ENCODE measurements at places on chromosomes 11 and 22.

DNA sequence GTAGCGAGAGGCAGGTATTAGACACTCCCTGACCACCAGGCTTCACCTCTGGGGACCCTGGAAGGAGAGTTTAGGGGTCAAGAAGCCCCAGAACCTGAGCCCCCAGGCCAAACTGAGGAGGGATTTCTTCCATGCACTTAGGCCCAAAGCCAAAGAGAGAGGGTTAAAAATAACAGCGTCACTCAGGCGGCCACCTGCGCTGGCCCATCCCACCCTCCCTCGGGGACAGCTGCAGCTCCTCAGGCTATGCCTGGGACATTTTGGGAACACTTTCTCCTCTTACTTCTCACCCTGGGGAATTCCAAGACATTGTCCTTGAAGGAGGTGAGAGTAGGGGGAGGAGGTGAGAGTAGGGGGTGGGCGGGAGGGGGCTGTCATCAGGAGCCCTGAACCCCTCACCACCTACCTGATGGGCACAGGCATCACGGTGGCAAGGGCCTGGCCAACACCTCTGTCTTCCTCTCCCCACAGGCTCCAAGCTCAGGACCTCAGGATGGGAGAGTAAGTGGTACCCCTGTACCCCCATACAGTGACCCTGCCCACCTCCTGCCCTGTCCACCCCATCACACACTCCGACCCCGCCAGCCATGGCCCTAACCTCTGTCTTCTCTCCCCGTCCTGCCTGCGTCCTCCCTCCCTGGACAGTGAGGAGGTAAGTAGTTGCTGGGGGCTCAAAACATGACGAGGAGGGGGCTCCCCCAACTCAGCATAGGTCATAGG, 583 bp downstream of the TNNI2 start:
- DNase-seq: no peak

- no peak for DNase-seq
These were observed 18.5 kb downstream of the APOBEC3H start for GRCh38 chr22:39115570-39115969.

DNA sequence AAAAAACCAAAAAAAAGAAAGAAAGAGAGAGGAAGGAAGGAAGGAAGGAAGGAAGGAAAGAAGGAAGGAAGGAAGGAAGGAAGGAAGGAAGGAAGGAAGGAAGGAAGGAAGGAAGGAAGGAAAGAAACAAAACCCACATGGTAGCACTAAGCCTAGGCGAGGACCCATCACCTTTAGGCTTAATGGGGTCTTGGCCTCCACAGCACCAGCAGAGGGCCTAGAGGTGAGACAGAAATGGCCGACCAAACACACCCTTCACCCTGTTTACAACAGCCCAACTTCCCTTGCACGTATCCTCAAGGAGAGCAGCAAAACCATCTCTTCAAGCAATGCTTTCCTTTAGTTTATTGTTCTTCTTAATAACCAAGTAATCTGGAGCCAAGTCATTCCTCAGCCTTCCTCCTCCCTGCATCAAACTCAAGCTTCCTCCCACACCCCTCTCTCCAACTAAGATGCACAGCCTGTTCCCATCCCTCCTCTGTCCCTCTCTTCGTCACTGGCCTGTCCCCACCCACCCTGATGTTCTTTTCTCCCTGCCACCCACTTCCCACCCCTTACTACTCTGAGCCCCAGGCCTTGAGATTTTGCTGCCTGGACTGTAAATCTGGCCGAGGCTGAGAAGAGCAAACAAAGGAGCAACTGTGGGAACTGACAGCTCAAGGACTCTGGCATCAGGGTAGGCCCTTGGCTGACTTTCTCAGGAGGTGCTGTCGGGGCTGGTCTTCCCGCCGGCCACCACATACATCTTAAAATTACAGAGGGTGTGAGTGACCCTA, 26.0 kb downstream of the POU2AF1 start:
- DNase-seq: no peak

DNA sequence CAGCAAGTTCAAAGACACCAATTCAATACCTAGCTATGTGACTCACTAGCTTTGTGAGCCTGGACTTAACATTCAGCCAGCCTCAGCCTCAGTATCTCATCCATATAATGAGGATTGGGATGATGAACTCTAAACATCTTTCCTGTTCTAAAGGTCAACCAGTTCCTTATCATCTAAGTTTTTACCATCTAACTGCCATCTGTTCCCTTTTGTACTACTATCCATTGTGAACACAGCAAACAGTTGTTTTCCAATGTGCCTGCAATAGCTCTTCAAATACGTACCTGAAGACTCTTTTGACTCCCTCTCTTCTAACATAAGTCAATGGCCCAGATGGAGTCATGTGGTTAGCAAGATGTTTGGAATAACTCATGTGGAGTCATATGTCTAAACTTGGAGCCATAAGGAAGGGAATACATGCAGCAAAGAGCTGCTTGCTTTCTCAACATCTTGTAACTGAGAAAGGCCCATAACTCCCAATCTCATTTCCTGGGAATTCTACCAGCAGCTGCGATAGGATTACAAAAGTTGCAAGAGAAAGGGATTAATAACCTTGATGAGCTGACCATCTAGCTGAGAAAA, 19.4 kb downstream of the SYTL2 start:
- no peak for DNase-seq

- peak; percentile 51 for DNase-seq
These were observed 154.1 kb downstream of the AASDHPPT start for GRCh38 chr11:106231591-106231990.

DNA sequence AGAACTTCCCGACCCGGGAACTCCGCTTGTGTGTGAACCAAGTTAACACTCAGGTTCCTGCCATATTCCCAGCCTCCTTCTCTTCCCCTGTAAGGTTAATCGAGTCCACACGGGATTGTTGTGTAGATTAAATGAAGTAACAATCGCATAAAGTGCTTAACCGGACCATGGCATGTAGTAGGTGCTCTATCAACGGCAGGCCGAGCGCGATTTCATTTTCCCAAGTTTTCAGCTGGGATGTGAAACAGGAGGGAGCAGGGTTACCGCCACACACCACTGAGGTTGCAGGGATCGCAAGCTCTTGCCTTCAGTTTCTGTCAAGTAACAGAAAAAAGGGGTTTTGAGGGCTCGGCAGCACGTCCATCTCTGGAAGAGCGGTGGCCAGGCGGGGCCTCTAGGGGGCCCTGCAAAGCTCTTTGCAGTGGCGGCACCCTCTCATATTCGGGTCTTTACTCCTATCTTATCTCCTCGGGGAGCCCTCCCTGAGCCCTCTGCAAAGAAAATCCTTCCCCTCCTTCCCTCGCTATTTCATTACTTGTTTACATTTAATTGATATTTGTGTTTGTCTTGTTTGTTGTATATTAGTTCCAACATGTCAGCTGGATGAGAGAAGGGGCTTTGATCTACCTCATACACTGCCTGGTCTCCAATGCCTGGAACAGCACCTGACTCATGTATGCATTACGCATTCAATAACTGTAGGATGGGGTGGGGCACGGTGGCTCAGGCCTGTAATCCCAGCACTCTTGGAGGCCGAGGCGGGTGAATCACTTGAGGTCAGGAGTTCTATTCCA, 816 bp upstream of the PLEKHA7 start:
- peak; percentile 52 for DNase-seq
